ENCODE measurements at places on chromosomes 1 and 21.

- DNase-seq: peak; percentile 42
Measured at GRCh38 chr1:236685917-236686814, at the start of gene ACTN2. Gene ACTN2 (plus strand): TSS chr1:236686499. CDS start chr1:236686674, 175 bp downstream.

- DNase-seq: no peak
Measured at GRCh38 chr21:29342363-29342957, 43.7 kb downstream of the BACH1 start.

DNA sequence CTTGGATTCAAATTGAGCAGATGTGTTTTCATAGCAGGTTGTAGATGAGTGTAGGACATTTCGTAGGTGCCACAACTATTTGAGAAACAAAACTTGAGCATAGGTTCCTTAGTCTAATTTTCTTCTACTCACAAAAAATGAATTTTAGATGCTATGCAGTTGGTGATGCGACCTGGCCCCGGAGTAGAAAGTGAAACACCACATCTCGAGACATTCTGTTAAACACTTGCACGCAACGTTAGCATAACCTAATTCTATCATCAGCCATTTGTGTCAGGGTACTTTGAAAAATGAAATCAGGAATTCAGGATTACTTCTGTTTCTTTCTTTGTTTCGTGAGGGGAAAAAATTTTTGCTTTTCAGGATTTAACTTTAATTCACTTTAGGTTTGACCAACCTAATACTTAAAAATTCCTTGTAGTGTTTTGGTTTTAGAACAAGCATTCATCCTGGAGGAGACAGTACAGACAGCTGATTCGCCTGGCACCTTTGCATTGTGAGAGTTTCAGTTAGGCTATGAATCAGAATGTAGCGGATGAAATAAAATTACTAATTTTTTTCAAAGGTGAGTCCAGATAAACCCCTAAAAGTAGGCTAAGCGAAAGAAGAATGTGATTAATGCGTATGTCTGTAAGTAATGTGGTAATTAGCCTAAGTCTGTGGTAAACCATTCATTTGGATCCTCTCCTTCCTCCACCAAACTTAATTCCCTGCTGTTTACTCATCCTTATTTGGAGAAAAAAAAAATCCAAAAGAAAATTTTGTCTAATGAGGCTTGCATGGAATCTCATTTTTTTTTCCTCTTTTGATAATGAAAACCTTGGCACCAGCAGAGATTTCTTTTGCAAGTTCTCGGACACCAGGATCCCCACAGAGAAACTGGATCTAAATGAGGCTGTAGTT, 44.9 kb downstream of the MAP3K21 start:
- DNase-seq: no peak

- DNase-seq: no peak
Measured at GRCh38 chr1:24102961-24103360, 9.0 kb downstream of the MYOM3 start.

- DNase-seq: no peak
Measured at GRCh38 chr1:28070725-28071593, 17.5 kb downstream of the EYA3 start.

GRCh38 chr21:46597896-46598343, 7.0 kb downstream of the S100B start:
- DNase-seq: peak; percentile 24

DNA sequence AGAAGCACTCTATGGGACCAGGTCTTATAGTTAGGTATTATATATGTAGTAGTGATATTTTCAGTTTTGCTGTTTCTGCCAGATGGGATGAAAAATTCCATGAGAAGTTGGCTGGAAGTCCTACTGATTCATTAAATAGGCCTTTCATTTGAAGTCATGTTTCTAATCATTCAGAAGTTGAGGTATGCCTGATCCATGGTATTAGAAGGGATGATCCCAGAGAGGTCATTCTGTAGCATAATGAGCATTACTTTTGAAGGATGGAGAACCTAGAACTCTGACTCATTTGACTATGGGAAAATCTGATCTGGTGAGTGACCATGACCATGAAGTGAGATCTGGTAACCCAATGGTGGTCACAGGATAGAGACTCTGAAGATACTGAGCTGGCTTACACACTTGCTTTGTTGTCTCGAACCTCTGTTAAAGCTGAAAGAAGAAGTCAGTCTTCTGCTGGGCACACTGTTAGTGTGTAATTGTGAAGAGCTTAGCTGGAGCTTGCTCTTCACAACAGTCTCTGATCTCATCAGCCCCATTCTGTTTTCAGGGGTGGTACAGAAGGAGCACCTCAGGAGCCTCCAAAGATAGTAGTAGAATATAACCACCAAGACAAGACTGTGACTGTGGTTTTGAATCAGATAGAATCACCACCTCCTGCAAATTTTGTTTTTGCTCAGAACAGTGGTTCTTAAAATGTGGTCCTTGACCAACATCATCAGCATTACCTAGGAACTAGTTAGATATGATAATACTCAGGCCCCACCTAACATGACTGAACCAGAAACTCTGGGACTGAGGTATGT, 9.0 kb downstream of the MGST3 start:
- DNase-seq: no peak

GRCh38 chr1:73162564-73162963, 880.2 kb upstream of the NEGR1 start:
- no peak for DNase-seq

- no peak for DNase-seq
Measured at GRCh38 chr1:156826630-156827029, 10.0 kb upstream of the SH2D2A start.

DNA sequence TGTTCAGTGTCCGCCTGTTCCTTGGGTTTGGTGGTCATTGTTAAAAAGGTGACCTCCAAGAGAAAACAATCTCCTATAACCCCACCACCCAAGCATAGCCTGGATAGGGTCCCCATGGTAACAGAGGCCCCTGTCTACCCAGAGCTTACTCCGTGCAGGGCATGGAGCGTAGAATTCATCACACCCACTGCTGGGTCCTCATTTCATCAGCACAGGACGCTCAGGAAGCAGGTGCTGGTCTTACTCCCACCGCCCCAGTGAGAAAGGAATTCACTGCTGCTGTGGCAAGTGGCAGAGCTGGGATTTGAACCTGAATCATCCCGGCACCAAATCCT, 37.0 kb downstream of the ARHGEF10L start:
- no peak for DNase-seq

DNA sequence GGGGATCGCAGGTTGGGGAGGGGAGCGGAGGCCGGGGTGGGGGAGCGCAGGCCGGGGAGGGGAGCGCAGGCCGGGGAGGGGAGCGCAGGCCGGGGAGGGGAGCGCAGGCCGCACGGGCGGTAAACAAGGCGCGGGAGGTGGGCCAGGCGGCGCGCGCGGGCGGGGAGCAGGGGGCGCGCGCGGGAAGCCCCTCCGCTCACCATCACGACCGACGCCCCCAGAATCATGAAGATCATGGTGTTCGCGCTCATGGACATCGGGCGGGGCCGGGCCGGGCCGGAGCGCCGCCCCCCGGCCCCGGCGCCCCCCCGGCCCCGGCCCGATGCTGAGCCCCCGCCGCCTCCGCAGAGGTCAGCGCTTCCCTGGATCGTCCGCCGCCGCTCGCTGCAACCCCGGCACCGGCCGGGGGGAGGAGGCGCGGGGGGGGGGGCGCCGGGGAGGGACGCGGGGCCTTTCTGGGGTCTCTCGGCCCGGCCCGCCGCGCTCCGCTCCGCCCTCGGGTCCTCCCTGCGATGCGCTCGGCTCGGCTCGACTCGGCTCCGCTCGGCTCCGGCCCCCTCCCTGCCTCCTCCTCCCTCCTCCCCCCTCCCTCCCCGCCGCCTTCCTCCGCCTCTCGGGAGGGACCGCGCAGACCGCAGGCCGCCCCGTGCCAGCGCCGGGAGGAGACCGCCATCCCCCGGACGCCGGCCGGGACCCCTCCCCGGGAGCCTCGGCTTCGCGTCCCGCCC, at the start of gene TMEM240:
TSS of gene TMEM240 (minus strand) at position 535 of the 728 bp plus-strand sequence. CDS start at position 257, 278 bp downstream.
- no peak for DNase-seq

- no peak for DNase-seq
Measured at GRCh38 chr1:66848193-66848592, 47.1 kb upstream of the INSL5 start.

GRCh38 chr1:2588661-2589430, 2.3 kb downstream of the PRXL2B start:
- DNase-seq: no peak

GRCh38 chr1:152218762-152219436, 5.1 kb downstream of the HRNR start:
- DNase-seq: no peak

DNA sequence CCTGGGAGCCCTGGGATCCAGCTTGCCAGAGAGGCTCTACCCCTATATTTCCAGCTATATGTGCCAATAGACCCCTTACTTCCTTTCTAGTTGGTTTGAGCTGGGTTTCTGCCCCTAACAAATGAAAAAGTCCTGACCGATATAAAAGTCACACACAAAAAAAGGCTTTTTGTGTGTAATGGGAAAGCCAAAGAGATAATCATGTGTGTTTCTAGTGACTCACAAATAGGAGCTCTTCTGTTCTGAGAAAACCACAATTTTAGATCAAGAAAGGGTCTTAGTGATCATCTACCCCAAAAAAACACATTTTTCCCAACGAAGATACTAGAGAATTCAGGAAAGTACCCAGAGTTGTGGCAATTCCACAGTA, 23.0 kb upstream of the PLEKHA6 start:
- no peak for DNase-seq

GRCh38 chr1:168235548-168235885, 9.7 kb downstream of the SFT2D2 start:
- DNase-seq: no peak

GRCh38 chr1:67540733-67541125, 110.5 kb upstream of the SERBP1 start:
- DNase-seq: no peak

- DNase-seq: peak; percentile 50
Measured at GRCh38 chr1:234515821-234516241, 36.9 kb upstream of the TARBP1 start.

DNA sequence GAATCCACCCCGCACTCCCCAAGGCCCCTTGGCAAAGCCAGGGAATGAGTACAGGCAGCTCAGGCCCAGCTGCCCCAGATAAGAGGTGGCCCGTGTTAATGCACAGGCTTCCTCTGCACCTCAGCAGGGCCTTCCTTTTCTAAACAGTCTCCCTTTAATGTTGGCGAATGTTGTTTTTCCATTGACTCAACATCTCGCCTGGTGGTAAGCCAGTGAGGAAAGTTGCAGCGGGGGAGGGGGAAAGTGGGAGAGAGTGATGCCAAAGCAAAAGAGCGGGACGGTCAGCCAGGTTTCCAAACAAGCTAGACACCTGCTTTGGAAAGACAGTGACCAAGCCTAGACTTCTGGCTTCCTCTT, 10.3 kb upstream of the PROX1 start:
- no peak for DNase-seq

DNA sequence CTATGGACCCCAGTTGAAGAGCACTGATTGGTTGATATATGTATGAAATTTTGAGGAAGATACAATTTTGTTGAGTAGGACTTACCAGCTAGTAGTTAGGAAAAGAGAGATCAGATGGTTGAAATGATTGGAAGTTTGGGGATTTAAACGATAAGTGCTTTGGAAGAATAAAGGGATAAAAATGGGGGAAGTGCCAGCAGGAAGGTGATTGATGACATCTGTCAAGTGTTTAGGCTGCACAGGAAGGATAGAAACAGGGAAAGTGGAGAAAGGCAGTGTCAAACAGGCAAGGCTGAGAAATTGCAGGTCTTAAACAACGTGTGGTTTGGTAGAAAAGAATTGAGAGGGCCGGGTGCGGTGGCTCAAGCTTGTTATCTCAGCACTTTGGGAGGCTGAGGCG, 22.3 kb downstream of the PDC start:
- DNase-seq: no peak

GRCh38 chr1:116915086-116915661, 5.5 kb downstream of the PTGFRN start:
- DNase-seq: no peak

DNA sequence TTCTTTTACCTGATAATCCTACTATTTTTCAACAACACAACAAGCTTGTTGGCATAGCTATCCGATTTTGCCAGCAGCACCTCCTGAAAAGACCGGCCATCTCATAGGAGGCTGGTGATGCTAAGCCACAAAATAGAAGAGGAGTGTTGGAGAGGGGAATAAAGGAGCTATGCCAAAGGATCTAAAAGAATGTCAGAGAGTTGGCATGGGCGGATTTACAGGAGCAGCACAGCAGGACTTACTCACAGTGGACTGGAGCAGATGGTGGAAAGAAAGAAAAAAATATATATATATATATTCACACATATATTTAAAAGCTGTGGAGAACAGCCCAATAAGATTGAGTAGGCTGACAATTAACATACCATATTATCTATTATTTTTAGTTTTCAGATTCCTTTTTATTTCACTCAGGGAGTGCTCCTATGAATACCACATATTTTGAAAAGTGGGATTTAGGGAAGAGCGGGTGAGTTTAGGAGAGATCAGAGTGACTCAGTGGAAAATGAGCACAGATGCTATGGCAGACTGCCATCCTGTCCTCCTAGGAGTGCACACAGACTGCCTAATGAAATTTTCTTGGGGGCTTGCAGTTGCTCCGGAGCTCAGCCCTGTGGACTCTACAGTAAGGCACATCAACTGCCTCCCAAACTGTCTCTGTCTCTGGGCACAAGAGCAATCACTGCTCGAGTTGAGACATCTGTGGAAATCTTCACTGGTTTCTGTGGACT, 394.4 kb upstream of the CHRM3 start:
- no peak for DNase-seq

GRCh38 chr1:181768930-181769280, 285.6 kb downstream of the CACNA1E start:
- DNase-seq: no peak

DNA sequence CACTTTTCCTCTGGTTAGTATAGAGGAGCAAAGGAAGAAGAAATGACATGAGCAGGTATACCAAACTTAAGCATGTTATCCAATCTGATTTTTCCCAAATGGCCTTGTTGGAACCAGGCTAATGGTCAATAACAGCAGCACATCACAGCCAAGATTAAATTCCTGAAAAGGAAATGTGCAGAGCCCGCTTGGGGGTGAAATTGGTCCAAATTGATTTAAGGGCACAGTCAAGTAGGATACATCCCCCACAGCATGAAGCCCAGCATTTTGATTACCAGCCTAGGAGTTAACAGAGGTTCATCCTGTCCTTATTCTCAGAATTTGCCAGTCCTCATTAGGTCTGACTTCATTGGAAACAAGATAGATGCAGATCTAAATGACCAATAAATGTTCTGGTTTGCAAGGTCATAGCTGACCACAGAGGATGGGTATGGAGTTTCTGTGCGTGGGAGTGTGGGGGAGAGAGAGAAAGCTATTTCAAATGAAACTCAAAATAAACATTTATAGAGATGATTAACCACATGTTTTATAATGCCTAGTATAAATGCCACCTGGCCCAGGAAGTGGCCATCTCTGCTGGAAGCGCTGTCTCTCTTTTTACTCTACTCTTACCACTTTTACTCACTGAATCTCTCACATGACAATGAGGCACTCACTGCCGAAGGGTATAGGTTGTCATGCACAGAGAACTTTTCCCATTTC, 38.7 kb downstream of the RGS5 start:
- DNase-seq: no peak

GRCh38 chr21:39085843-39086405, 97.3 kb downstream of the PSMG1 start:
- DNase-seq: no peak
